HFFc6 (cell line): ENCODE measurements at places on chromosomes 4 and X. TPM values are rescaled to one million over a fixed set of nuclear protein-coding genes. Genes with fewer than 3 reads are reported as not detected.

The CYLC1 gene
- not detected in 3 replicates for total RNA-seq

DNA sequence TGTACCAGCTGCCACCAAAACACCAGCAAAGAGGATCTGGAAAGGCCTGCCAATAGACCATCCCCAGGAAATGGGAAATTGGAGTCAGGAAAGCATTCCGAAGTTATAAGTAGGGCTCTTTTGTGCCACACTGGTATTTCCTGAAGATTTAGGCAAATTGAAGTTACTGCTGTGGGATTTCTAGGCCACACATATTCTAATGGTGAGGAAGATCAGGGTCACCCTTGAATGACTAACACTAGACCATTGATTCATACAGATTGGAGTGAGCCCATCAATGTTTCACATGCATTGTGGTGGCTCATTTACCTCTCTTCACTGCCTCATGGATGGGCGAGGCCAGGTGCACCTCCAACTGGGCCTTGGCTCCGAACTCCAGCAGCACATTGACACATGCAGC, 22.6 kb downstream of the ASB11 start:
- H3K27ac ChIP-seq: no peak overlapping the region; the same call in 1 of the 2 replicates
- peaks cover 18% of the 10 kb centered on the region for H3K4me1 ChIP-seq
- H3K4me3 ChIP-seq: no peak overlapping the region
- peak; percentile 12 for DNase-seq
- H3K27me3 ChIP-seq: peaks cover 2% of the 10 kb centered on the region

- peak overlapping the region; percentile 72 for H3K27ac ChIP-seq
- DNase-seq: peak; percentile 12
- H3K27me3 ChIP-seq: peaks cover 3% of the 10 kb centered on the region
- peaks cover 5% of the 10 kb centered on the region; the same call in 1 of the 2 replicates for H3K36me3 ChIP-seq
- peaks cover 38% of the 10 kb centered on the region for H3K4me1 ChIP-seq
Measured at GRCh38 chr4:182213004-182213403, 30.2 kb upstream of the TENM3 start.

DNA sequence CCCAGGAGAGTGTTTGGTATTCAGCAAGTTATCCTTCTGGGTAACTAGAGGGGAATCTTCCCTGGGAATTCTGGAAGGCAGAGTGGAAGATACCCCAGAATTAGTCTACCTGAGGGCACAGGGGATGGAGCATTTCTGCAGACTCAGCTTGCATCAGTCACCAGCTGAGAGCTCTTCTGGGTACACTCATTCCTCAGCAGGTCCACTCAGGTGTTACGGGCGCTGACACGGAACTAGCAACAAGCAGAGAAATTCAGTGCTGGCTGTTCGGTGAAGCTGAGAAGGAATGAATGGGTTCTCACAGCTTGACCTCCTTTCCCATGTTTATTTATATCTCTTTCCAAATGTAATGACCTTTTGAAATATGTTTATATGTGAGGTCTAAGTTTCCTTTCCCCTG, 106.0 kb upstream of the PNPLA4 start:
- H3K4me1 ChIP-seq: no peaks in the 10 kb centered on the region
- H3K27me3 ChIP-seq: no peaks in the 10 kb centered on the region
- no peaks in the 10 kb centered on the region for H3K36me3 ChIP-seq
- H3K4me3 ChIP-seq: no peak overlapping the region
- H3K27ac ChIP-seq: no peak overlapping the region
